ENCODE measurements at places on chromosomes 4 and X.

DNA sequence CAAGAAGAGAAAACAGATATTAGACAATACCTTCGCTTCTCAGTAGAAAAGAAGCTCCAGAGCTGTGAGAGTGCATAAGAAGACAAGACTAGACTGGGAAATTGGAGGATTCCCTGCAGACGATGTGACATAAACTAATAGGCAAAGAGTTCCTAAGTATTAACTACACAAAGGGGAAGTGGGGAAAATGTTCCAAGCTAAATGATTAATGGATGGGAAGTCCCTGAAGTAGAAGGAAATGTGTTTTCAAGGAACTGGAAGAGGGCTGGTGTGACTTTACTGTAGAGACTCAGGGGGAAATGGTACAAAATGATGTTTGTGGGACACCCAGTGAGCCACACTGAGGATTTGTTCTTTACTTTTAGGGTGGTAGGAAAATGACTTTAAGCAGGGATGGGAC is 69.7 kb upstream of the DCLK2 start:
- no peak for DNase-seq

DNA sequence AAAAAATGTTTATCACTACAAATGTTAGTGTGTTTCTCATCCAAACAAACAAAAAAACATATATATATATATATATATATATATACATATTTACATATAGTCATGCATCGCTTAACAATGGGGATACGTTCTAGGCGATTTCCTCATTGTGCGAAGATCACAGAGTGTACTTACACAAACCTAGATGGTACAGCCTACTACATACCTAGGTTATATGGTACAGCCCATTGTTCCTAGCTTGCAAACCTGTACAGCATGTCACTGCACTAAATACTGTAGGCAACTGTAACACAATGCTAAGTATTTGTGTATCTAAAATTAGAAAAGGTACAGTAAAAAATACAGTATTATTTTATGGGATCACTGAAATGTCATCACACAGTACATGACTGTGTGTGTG is 16.4 kb upstream of the TMSB4X start:
- no peak for DNase-seq

DNA sequence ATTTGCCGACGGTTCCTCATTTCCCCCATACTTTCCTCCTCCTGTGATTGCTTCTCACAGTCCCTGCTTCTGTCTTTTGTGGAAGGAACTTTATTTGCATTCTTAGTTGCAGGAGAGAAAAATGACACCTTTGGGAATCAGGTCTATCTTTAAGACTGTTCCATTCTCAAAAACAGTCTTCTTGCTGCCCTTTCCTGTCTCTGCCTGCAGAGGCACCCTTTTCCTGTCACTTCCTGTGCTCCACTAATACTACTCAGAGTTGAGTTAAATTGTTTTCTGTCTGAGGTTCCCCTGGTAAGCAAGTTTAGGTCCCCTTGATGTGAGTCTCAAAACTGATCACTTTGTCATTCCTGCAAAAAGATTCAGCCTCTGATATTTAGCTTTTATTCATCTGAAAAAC is 208.8 kb upstream of the CLNK start:
- DNase-seq = no peak

- DNase-seq = peak; percentile 58
Observed at GRCh38 chr4:169080981-169081380, 70.9 kb upstream of the CBR4 start.

GRCh38 chr4:186952709-186953108 is 229.1 kb upstream of the FAT1 start:
- DNase-seq = no peak

DNA sequence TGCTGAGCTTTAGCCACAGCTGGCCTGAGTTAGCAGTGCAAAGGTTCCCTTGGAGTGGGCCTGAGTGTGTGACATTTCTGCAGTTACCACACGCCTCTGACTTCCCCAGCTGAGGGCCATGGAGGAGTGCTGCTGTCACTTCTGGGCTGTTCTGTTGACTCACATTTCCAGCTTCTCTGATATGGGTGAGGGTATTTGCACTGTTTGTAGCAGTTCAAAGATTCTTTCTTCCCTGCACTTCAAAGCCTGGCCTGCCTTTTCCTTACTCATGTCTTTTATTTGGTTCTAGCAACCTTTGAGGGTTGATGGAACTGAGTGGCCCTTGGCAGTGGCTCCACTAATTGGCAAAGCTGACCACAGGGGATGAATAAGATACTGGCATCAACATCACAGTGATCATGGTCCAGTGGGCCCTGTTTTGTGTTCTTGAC is 26.4 kb upstream of the SCML1 start:
- no peak for DNase-seq

DNA sequence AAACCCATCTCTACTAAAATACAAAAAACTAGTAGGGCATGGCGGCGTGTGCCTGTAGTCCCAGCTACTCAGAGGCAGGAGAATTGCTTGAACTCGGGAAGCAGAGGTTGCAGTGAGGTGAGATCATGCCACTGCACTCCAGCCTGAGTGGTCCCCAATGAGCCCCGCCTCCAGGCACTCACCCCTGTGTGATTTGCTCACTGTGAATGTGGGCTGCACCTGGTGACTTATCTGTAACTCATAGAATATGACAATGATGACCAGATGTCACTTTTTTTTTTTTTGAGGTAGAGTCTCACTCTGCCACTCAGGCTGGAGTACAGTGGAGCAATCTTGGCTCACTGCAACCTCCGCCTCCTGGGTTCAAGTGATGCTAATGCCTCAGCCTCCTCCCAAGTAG is 49.0 kb upstream of the HOPX start:
- no peak for DNase-seq

DNA sequence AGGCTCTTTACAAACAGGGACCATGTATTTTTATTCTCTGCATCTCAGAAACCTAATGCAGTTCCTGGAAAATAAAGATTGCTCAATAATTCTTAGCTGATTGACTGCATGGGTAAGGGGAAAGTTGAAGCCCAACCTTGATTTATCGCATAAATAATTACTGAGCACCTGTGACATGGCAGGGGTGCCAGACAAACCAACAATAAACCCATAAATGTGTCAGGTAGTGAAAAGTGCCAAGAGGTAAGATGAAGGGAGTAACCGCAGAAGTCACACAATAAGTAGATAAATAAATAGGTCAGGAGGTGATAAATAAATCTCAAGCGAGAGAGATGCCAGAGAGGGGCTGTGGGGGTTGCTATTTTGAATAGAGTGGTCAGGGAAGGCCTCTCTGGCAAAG is 20.1 kb upstream of the AP1S2 start:
- DNase-seq = no peak

DNA sequence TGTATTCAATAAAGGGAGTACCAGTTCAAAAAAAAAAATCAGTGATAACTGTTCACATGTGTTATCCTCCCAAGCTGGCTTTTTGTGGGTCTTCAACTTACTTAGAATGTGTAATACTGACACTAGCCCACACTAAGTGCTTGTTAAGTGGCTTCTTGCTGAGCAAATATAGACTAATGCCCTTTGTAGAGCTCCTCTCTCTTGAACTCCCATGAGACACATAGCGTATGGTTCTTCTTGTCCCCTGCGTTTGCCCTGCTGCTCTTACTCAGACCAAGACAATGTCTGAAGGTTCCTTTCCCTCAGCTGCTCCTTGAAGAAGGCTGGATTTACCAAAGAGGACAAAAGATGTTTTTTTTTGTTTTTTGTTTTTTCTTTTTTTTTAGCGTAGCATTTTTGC is 110.9 kb downstream of the FRAS1 start:
- DNase-seq = no peak

DNA sequence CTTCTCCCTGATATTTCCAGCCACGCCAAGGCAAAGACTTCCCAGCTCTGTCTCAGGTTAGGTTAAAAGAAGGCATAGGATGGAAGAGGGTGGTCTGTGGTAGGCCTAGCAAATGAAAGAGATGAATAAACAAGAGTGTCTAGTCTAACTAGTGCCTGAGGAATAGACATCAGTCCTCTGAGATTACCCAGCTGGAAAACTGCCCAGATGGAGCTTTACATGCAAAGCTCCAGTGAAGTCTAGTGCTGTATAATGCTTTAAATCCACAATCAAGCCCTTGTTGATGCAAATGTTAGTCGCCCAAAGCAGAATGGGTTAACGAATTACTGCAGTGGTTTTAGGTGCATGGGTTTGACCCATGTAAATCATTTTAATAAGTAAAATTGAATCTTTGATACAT is 24.8 kb upstream of the GUCY1B1 start:
- no peak for DNase-seq

- no peak for DNase-seq
Observed at GRCh38 chr4:111954550-111954949, 190.7 kb upstream of the FAM241A start.

GRCh38 chr4:147052361-147052760 is 106.7 kb upstream of the TTC29 start:
- DNase-seq = no peak

DNA sequence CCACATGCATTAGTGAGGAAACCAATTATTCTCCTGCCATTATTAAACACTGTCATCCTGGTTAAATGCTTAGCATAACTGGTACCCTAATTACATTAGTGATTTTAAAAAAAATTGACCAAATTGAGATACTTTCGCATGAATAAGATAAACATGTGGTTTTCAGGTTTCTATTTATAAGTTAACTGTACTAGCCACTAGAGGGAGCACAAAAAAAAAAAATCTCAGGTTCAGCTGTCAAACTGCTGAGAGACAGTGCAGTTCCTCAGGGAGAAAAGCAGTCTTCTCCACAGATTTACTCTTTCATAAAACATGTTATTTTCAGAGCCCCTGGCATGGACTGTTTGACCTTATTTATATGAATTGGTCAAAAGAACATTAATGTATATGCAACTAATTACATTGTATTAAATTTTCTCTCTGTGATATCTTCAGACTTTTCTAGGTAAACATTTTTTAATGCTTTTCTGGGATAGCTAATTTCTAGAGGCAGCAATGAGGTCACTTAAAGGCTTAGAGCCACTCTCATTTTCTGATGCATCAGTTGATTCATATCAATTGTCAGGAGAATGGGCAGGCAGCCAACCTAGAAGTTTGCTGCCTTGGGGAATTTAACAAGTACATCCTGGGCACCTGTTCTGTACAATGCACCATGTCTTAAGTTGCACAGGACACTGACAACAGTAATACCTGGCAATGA is 167.5 kb downstream of the CDS1 start:
- no peak for DNase-seq

DNA sequence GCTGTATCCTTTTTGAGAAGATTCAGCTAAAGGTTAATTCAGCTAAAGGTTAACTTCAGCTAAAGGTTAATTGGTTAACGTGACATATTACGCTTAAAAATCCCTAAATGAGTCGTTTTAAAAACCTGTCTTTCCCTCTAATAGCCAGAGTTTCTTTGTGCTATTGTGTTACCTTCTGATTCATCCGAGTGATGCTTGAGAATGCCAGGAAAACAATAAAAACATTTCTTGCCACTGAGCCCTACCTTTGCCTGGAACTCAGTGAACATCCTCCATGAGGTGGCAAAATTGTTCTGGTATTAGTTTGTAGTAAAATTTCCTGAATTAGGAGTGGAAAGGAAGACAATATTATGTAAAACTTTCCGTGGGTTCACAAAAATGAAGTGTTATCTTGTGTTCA is 13.7 kb upstream of the TMPRSS11E start:
- no peak for DNase-seq

GRCh38 chr4:3384391-3384770 is 57.4 kb upstream of the HGFAC start:
- DNase-seq = no peak

DNA sequence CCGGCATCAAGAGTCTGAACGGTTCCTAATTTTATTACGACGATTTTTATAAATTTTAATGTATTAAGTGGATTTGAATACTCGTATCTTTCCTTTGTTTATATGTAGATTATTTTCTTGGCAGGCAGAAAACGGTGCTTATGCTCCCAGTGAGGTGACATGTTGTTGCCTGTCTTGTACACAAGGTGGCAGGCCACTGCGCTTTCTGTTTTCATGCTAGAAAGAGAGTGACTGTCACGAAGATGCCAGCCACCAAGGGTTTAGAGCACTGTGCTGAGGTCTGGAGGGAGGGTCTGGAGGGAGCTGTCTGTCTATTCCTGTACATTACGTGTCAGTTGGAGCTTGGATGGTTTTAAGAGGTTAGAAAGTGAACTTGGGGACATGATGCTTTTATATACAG is 87.7 kb downstream of the SHROOM2 start:
- no peak for DNase-seq

GRCh38 chr4:7356667-7357310 is 77.9 kb downstream of the PSAPL1 start:
- no peak for DNase-seq

DNA sequence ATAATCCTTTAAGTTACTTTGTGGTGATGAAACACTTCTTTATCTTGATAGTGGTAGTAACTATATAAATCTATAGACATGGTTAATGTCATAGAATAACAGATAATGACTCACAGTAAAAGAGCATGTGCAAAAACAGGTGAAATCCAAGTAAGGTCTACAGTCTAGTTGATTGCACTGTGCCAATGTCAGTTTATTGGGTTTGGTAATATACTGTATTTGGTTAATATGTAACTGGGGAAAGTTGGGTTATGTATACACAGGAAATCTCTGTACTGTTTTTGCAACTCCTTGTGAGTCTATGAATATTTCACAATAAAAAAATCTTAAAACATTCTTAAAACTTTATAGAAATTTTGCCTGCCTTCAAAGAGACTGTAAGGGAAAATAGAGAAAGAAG is 1067.6 kb upstream of the FTHL17 start:
- DNase-seq = no peak

GRCh38 chr4:102560571-102561341 is 59.6 kb downstream of the NFKB1 start:
- no peak for DNase-seq

- DNase-seq = no peak
Observed at GRCh38 chrX:39931529-39932282, 166.1 kb downstream of the BCOR start.

DNA sequence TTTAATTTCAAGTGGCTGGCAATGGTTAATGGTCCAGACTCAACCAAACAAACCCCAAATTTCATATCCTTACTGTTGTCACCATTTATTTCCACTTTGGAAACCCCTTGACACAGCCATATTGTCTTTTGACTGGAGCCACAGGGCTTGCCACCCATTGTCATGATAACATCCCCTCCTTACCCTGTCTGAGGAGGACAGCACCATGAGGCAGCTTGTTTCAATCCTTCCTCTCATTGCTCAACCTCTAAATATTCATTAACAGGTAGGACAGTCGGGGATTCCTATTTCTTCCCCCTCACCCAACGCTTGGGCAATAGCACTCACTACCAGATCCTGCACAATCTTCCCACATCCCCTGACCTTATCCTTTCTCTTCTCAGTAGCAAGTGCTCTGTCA is 92.1 kb downstream of the CEP135 start:
- no peak for DNase-seq
